ENCODE measurements at places on chromosomes 1 and 21.

GRCh38 chr21:46205766-46206162 is 21.5 kb upstream of the SPATC1L start:
- no peak for DNase-seq

DNA sequence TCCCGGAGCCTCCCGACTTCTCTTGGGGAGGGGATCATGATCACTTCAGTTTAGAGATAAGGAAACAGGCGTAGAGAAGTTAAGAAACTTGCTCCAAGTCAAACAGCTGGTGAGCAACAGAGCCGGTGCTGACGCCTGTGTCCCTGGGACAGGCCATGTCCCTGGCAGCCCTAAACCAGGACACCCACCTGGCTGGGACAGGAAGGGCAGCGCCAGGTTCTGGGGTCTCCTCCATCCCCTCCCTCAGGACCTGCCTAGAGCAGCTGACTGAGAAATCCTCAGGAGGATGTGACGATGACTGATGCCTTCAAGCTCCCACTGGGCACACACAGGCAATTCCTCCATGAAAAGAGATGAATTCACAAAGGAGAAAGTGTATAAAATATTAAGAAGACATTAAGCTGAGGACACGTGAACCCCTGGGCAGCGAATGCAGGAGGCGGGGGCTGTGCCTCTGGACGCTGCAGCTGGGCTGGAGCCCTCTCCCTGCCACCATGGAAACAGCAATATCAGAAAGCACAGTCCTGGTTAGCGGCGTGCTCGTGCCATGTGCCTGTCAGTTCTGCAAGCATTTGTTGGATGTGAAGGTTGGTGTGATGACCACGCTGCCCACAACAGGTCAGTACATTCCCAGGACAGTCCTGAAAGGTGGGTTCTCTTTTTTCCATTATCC is 40.1 kb upstream of the C1orf174 start:
- no peak for DNase-seq

DNA sequence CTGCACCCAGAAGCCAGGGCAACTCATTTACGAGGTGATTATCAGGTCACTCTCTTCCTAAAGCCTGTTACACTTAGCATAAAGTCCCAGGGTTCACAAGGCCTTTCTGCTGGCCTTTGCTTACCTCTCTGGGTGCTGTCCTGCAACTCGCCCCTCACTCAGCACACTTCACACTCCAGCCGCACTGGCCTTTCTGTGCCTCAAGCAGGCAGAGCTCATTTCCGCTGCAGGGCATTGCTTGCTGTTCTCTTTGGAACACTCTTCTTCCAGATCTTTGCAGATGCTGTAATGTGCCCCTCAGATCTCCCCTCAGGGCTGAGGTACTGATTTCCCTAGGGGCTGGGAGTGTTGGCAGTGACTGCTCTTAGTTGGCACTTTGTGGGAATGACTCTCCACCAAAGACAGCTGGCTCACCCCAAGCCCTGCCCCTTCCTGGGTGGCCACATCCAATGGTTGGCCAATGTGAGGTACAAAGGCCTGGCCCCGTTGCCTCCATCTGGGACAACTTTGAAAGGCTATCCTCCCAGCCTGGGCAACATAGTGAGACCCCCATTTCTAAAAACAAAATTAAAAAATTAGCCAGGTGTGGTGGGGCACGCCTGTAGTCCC is 50.8 kb upstream of the SSBP3 start:
- no peak for DNase-seq

DNA sequence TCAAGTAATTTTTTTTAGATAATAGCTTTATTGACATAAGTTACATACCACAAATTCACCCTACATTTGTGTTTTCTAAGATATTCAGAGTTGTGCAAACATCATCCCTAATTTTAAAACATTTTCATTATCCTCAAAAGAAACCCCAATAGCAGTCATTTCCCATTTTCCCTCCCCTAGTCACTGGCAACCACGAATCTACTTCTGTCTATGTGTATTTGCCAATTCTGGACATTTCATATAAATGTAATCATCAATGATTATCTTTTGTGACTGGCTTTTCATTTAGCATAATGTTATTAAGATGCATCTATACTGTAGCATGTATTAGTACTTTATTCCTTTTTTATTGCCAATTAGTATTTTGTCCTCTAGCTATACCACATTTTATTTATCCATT is 88.8 kb upstream of the SLFNL1 start:
- DNase-seq, result no peak

- no peak for DNase-seq
Observed at GRCh38 chr21:19523061-19523460, 1119.5 kb upstream of the TMPRSS15 start.

DNA sequence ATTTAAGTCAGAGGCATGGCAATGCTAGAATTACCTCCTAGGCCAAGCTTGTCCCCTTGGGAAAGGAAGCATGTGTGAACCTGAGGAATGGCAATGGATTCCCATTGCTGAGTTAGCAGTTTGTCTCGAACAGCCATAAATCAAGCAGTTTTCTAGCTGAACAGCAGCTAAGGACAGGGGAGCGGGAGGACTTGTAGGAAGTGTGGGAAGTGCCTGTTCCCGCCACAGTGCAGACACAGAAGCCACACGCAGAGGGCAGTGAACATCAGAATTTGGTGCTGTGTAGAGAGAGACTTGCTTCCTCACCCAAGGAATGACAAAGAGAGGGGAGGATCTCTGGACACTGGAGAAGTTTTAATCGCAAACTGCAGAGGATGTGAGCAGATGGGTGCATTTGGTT is 3.8 kb downstream of the PHGDH start:
- no peak for DNase-seq

- no peak for DNase-seq
Observed at GRCh38 chr1:233151861-233152260, 143.7 kb downstream of the PCNX2 start.

- DNase-seq, result no peak
Observed at GRCh38 chr1:53220962-53221286, 490 bp upstream of the CZIB start.

GRCh38 chr1:44141531-44141930 is at the start of gene KLF18:
TSS of gene KLF18 (minus strand) at chr1:44141631. CDS start at chr1:44141631, 0 bp downstream.
- DNase-seq, result no peak

DNA sequence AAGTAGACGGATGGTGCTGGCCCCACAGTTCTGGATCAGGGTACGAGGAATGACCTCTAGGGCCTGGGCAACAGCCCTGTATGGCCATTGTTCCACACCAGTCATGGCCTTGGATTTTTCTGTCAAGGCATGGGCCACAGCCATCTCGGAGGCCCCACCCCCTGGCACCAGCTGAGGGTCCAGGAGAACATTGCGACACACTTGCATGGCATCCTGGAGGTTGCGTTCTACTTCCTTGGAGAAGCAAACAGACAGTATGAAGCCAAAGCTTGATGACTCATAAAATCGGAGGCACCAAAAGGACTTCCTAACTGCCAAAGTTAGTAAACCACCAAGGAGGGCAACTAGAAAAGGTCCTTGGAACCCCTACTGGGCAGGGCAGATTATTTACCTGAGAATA is 11.9 kb upstream of the VHLL start:
- no peak for DNase-seq
